GM12864 (cell line): ENCODE measurements at places on chromosomes 6 and 20.

DNA sequence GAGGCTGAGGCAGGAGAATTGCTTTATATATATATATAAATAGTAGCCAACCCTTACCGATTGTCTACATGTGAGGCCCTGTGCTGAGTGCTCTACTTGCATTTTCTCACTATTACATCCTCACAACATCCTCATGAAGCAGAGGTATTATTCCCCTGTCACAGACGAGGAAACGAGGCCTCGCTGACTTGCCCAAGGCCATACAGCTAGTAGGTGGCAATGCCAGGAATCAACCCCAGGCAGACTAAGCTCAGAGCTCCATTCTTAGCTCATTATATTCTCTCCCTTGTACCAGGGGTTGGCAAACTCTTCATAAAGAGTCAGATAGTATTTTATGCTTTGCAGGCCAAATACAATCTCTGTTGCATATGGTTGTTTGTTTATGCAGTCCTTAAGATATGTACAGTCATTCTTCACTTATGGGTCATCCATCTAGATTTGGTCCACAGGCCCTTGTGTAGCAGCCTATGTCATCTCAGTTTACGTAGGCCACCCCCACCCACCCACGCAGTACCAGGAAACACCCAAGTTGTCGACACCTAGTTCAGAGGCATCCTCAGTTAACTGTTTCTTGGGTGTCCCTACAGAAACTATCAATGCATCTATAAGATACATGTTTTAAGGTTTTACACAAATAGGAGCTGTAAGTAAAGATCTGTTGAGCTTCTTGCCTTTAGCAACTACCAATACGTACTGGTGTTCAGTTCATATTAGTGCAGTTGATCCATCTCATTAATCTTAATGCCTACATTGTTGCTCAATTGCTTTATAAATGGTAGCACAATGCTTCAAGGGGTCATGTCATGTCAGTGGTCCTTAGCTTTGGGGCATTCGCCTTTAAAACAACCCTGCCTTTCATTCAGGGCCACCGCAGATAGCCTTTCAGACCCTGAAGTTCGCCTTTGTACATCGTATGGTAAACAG, 3.0 kb downstream of the CASS4 start:
- no peak for DNase-seq

- DNase-seq, result no peak
These were observed 451 bp downstream of the DNAJC5 start for GRCh38 chr20:63895202-63895951.

GRCh38 chr20:15919118-15919517, 654.1 kb downstream of the KIF16B start:
- DNase-seq, result no peak

DNA sequence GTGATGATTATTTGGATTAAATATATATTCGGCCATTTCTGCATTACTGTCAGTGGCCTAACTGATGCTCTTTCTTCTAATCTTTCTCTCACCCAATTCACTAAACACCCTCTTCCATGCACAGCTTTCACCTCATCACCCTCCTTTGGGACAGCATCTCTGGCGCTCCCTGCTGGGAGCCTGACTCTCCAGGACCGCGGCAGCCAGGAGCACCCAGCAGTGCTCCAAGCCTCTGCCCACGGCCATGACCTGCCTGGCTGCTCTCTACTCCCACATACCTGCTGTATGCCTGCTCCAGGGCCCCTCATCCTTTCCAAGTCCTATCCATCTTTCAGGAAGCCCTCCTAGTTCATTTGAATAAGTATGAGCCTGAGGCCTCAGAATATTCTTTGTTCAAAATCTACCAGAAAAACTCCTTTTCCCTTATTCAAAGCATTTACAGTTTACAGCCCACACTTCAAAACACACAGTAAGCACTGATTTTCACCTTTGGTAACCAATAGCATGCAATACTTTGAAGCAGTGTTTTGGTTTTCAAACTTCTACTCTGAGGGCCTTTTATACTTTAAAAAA, 15.2 kb downstream of the CTCFL start:
- DNase-seq, result no peak

- DNase-seq, result no peak
These were observed 32.9 kb upstream of the TCF21 start for GRCh38 chr6:133855991-133856370.

- DNase-seq, result no peak
These were observed 144.2 kb downstream of the BTBD9 start for GRCh38 chr6:38495518-38495917.
